Activated naive CD8-positive, alpha-beta T cell treated with anti-CD3 and anti-CD28 coated beads, Interleukin-2, amount 10 ng/mL, durations not matched to agents 7 days and 5 days (primary cell): ENCODE measurements at places on chromosomes 7 and 10. TPM values are rescaled to one million over a fixed set of nuclear protein-coding genes. Genes with fewer than 3 reads are reported as not detected.

- H3K27me3 ChIP-seq, result peaks cover 8% of the 10 kb centered on the region
- H3K27ac ChIP-seq, result no peak overlapping the region
- H3K4me3 ChIP-seq, result no peak overlapping the region
- H3K4me1 ChIP-seq, result no peaks in the 10 kb centered on the region
These were observed 22.3 kb upstream of the SLC25A13 start for GRCh38 chr7:96344236-96344635.

- no peak overlapping the region for H3K27ac ChIP-seq
- H3K36me3 ChIP-seq, result no peaks in the 10 kb centered on the region
- H3K27me3 ChIP-seq, result no peaks in the 10 kb centered on the region
- no peak overlapping the region for H3K4me3 ChIP-seq
- no peak for DNase-seq
These were observed 28.0 kb upstream of the SLC39A12 start for GRCh38 chr10:17923728-17924127.

GRCh38 chr10:70542565-70542938, 60.0 kb downstream of the PRF1 start:
- no peak overlapping the region for H3K4me3 ChIP-seq
- DNase-seq, result no peak
- H3K27me3 ChIP-seq, result peaks cover 4% of the 10 kb centered on the region
- H3K4me1 ChIP-seq, result peaks cover 2% of the 10 kb centered on the region
- no peak overlapping the region for H3K27ac ChIP-seq
- no peaks in the 10 kb centered on the region for H3K36me3 ChIP-seq

GRCh38 chr7:1620835-1621234, 49.2 kb upstream of the ELFN1 start:
- H3K4me1 ChIP-seq, result no peaks in the 10 kb centered on the region
- H3K27me3 ChIP-seq, result no peaks in the 10 kb centered on the region
- no peak for DNase-seq
- H3K4me3 ChIP-seq, result no peak overlapping the region

The WASHC2A gene
- 42.8 TPM for total RNA-seq

The HPSE2 gene
- 0.14 TPM for total RNA-seq
